ENCODE measurements at places on chromosomes 16 and 17.

DNA sequence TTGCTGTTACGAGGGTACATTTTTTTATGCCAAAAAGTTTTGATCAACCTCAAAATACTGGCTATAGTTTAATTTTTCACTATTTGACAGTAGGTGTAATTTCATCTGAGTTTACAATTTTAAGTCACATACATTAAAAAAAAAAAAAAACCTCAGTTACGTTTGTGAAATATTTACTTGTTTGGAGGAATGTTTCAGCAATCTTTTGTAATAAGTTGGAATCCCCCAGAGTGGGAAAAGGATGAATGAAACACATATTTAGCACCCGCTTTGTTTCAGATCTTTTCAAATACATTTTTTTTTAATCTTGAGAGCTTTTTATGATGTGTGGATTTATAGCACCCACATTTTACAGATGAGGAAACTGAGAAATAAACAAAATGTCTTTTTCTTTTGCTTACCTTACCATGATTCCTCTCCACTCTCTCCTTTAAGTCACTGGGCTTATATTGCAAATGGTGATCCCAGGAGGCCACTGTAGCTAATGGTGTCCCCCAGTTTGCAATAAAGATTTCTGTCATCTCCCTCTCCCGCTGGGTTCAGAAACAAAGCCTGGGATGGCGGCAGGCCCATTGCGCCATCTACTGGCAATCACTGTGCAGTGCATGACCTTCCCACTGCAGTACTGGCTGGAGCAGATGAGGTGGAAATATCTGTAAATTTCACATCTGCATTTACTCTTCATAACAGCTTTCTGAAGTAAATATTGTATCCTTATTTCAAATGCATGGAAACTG is 27.7 kb downstream of the TBC1D3B start:
- DNase-seq, result peak; percentile 68

- no peak for DNase-seq
Measured at GRCh38 chr17:6000426-6000825, 69.8 kb upstream of the WSCD1 start.

- DNase-seq, result no peak
Measured at GRCh38 chr17:48382989-48383388, 47.0 kb downstream of the SKAP1 start.

- no peak for DNase-seq
Measured at GRCh38 chr16:89344846-89345611, 127.5 kb downstream of the ZNF778 start.

DNA sequence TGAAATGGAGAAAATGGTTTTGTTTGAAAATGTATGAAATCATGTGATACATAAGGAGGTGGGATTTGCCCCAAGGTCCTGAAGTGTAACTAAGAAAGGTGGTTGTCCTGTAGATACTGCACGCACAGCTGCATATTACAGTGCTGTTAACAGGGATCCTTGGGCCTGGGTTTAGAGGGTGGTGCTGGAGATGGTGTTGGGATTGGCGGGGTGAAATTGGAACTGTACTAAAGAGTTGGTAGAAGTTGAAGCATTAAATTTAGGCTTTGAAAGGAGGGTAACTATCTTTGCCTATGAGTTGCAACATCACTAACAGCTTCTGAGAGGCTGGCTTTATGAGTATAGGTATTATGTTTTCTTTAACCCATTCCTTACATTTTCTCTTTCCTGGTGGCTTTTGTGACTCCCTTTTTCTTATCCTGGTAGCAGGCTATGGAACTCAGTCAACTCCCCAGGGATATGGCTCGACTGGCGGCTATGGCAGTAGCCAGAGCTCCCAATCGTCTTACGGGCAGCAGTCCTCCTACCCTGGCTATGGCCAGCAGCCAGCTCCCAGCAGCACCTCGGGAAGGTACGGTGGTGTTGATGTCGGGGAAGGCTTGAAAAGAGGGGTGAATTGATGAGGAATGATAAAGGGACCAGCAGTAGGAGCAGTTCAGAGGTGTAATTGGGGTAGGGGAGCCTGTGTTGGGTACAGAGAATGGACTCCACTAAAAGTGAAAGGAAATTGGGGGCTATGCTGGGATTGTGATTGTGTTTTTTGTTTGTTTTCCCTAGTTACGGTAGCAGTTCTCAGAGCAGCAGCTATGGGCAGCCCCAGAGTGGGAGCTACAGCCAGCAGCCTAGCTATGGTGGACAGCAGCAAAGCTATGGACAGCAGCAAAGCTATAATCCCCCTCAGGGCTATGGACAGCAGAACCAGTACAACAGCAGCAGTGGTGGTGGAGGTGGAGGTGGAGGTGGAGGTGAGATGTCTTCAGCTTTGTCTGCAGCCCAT is 3.8 kb downstream of the FUS start:
- no peak for DNase-seq

Measured in HCT116 (cell line).